ENCODE measurements at places on chromosomes 11 and 22. TPM values are rescaled to one million over a fixed set of nuclear protein-coding genes. Genes with fewer than 3 reads are reported as not detected.

DNA sequence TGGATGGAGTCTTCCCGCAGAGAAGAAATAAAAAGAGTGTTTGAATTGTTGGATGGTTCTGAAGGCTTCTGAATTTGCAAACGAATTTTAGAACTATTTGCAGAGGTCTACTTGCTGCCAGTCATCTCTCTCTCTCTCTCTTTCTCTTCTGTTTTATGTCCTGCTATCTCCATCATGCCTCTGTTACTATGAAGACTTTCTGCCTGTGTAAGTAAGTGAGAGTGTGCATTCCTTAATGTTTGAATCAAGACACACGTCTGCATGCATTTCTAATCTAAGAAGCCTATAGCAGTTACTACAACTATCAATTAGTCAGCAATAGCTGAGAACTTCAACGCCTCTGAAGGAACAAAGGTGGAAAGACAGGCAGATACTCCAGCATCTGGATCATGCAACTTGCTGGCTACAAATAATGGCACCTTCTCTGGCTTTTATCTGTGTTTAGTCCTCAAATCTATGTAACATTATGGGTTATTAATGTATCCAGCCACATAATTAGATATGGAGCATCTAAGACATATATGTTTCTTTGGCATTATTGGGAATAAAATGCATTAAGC is 191.5 kb upstream of the BLID start:
- H3K36me3 ChIP-seq = no peaks in the 10 kb centered on the region
- H3K27ac ChIP-seq = no peak overlapping the region
- no peak for DNase-seq
- H3K4me1 ChIP-seq = no peaks in the 10 kb centered on the region
- H3K4me3 ChIP-seq = no peak overlapping the region

DNA sequence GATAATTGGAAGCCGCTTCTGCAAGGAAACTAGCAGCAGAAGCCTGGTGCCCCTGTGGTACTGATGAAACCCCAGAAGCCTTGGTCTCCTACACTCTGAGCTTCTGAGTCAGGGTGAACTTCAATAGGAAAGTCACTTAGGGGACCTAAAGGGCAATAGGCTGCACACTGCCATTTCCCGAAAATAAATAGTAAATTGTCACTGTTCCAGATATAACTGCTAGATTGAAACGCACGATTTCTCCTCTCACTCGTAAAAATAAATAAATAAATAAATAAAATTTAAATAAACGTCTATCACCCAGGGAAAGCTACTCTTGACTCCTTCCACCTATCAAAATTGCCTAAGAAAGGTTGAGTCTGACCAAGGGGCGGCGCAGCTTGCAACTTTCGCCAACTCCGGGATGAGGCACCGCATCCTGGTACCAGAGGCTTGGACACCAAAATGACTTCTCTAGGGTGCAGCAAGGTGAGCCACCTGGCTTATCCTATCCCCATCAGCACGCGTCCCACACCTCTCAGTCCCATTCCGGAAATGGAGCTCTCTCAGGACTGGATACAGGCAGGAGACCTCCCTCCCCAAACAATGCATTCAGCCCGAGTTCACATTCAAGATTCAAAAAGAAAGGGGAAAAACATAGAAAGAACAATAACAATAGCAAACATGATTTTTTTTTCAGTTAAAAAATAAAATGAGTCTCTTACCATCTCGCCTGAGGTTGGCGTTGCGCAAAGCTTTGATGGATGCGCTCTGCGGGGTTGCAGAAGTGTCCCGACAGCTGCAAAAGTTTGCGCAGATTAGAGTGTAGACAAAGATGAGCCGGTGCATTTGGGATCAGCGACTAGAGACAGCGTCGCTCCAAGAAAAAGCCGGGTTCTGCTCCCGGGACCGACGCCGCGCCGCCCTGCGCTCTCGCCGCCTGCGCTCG is 583 bp downstream of the PDGFD start:
- H3K36me3 ChIP-seq = no peaks in the 10 kb centered on the region
- H3K4me1 ChIP-seq = peaks cover 12% of the 10 kb centered on the region
- no peak overlapping the region for H3K27ac ChIP-seq
- H3K27me3 ChIP-seq = no peaks in the 10 kb centered on the region
- no peak for DNase-seq

DNA sequence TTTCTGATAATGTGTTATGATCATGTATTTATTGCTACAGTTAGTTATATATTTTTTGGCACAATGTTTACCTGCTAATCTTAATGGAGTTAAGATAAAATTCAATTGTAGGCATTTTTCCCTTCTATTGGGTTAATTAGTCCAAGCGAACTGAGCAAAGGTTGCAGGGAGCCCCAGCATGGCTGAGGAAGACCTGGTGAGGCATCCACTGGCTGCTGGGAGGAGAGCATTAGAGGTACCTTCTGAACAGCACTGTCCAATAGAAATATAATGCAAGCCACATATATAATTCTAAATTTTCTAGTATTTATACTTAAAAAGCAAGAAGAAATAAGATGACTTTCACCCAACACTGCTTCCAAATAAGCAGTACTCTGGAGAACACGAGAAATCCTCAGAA is 689 bp upstream of the TMEM126A start:
- no peaks in the 10 kb centered on the region for H3K27me3 ChIP-seq
- H3K4me1 ChIP-seq = no peaks in the 10 kb centered on the region
- peak overlapping the region; percentile 74 for H3K4me3 ChIP-seq
- DNase-seq = no peak
- peak overlapping the region; percentile 83 for H3K27ac ChIP-seq
- no peaks in the 10 kb centered on the region for H3K36me3 ChIP-seq

- H3K27me3 ChIP-seq = no peaks in the 10 kb centered on the region
- no peaks in the 10 kb centered on the region for H3K4me1 ChIP-seq
- H3K36me3 ChIP-seq = no peaks in the 10 kb centered on the region
- no peak overlapping the region for H3K27ac ChIP-seq
- no peak overlapping the region for H3K4me3 ChIP-seq
- no peak for DNase-seq
Observed at GRCh38 chr11:116328391-116328790, 444.4 kb downstream of the BUD13 start.

DNA sequence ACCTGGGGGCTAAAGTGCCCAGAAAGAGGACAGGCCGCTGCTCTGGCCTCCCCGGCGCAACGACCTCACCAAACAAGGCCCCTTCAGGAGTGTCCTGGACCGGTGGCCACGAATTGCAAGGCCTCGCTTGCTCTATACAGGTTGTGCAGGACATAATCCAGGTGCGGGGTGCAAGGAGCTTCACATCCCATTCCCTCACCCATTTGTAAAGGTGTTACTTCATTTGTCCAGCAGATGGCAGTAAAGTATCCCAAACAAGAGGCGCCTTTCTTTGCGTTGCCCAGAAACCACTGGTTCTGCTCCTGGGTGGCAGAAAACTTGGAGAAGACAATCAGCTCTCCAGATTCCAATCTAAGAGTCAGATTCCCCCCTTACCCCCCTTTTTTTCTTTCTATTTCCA is 35.9 kb upstream of the PRDM11 start:
- H3K4me3 ChIP-seq = no peak overlapping the region
- no peak overlapping the region for H3K27ac ChIP-seq
- no peak for DNase-seq

DNA sequence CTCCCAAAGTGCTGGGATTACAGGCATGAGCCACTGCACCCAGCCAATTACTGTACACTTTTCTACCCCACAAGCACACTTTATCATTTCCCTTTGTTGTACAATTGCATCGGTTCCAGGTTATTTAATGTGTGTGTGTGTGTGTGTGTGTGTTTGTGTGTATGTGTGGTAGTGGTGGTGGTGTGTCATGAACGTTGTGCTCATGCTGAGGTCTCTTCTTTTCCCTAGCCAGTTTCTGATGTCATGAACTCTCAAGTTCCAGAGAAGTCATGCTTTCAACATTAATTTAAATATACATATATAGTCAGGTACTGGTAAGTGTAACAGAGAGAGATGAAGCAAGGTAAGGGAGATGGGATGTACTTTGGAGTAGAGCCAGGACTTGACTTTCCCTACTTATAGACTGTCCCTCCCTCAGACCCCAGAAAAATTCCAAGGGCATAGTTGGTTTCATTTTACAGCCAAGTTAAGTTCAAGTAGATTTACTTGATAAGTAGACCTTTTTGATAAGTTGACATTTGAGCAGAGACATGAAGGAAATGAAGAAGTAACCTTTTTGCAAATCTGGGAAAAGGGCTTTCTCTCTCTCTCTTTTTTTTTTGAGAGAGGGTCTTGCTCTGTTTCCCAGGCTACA is 42.7 kb downstream of the WEE1 start:
- H3K36me3 ChIP-seq = no peaks in the 10 kb centered on the region
- H3K27me3 ChIP-seq = no peaks in the 10 kb centered on the region
- peaks cover 10% of the 10 kb centered on the region for H3K4me1 ChIP-seq

GRCh38 chr22:38911434-38911833 is 39.4 kb upstream of the CBX6 start:
- no peak overlapping the region for H3K27ac ChIP-seq
- H3K36me3 ChIP-seq = no peaks in the 10 kb centered on the region
- no peak overlapping the region for H3K4me3 ChIP-seq
- DNase-seq = no peak

DNA sequence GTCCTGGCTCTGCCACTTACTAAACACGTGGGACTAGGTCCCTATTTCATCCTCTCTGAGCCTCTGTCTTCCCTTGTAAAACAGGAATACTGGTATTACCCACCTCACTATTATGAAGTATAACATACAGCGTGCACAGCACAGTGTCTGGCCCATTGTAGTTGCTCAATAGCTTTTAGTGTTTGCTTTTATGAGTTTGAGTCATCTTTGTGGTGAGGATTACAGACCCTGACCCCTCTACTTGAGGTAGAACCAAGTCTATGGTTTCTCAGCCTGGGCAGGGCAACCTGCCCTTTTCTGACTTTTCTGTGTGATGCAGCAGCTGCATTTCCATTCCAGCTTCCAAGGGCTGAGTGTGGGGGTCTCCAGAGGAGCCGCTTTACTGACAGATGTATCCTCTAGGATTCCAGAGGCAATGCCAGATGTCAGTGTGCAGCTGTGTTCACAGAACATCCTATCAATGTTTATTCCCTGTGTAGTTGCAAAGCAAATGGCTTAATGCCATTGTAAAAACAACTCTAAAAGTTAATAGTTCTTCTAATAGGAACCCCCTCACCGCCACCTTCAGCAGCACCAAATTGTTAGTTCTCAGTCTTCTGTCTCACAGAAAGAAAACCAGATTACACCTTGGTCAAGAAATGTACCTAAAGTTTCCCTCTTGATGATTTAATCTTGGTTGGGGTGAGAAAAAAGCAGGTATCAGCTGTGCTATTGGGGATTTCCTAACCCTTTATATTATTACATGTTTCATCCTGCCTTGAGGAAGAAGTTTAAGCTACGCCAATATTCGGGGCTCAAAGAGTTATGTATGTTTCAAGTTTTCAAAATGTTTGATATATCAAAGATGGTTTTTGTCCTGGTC is 16.8 kb downstream of the PRR5L start:
- H3K4me3 ChIP-seq = no peak overlapping the region
- DNase-seq = no peak
- H3K27me3 ChIP-seq = no peaks in the 10 kb centered on the region
- H3K36me3 ChIP-seq = no peaks in the 10 kb centered on the region
- H3K27ac ChIP-seq = no peak overlapping the region

DNA sequence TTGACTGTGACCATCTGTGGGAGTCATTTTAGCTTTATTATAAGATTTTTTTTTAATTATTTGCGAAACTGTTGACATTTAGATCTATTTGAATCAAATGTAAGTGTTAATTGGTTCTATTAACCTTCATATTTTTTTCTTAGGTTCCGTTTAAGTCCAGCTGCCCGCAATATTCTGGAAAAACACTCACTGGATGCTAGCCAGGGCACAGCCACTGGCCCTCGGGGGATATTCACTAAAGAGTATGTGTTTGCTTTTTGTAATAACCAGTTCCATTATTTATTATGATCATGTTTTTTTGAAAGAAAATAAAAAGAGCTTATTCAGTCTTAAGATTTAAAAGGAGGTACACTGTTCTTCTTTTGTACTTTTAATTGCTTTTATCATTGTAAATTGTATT is 43.9 kb downstream of the PDHX start:
- no peaks in the 10 kb centered on the region for H3K36me3 ChIP-seq
- no peak for DNase-seq
- H3K4me3 ChIP-seq = no peak overlapping the region
- H3K27ac ChIP-seq = no peak overlapping the region
- no peaks in the 10 kb centered on the region for H3K4me1 ChIP-seq
- H3K27me3 ChIP-seq = no peaks in the 10 kb centered on the region

- H3K27me3 ChIP-seq = no peaks in the 10 kb centered on the region
- DNase-seq = no peak
- no peaks in the 10 kb centered on the region for H3K36me3 ChIP-seq
- H3K4me3 ChIP-seq = no peak overlapping the region
- no peak overlapping the region for H3K27ac ChIP-seq
Observed at GRCh38 chr11:61048368-61049062, 53.8 kb upstream of the CD5 start.

GRCh38 chr11:84685976-84686375 is 941.2 kb downstream of the DLG2 start:
- no peaks in the 10 kb centered on the region for H3K27me3 ChIP-seq
- no peak for DNase-seq
- no peaks in the 10 kb centered on the region for H3K36me3 ChIP-seq
- no peak overlapping the region for H3K4me3 ChIP-seq
- no peak overlapping the region for H3K27ac ChIP-seq

- no peaks in the 10 kb centered on the region for H3K4me1 ChIP-seq
- no peaks in the 10 kb centered on the region for H3K36me3 ChIP-seq
- no peak overlapping the region for H3K27ac ChIP-seq
- H3K4me3 ChIP-seq = no peak overlapping the region
- no peak for DNase-seq
- H3K27me3 ChIP-seq = no peaks in the 10 kb centered on the region
Observed at GRCh38 chr11:98185245-98185644, 835.5 kb upstream of the CNTN5 start.

- no peak overlapping the region for H3K27ac ChIP-seq
- no peak overlapping the region for H3K4me3 ChIP-seq
- DNase-seq = no peak
- peaks cover under 1% of the 10 kb centered on the region for H3K4me1 ChIP-seq
- no peaks in the 10 kb centered on the region for H3K36me3 ChIP-seq
Observed at GRCh38 chr11:108597736-108598355, 4.3 kb upstream of the EXPH5 start.

GRCh38 chr11:44788536-44789261 is 61.9 kb downstream of the TSPAN18 start:
- no peak for DNase-seq
- no peak overlapping the region for H3K4me3 ChIP-seq
- no peaks in the 10 kb centered on the region for H3K36me3 ChIP-seq
- H3K27me3 ChIP-seq = no peaks in the 10 kb centered on the region
- no peak overlapping the region for H3K27ac ChIP-seq
- no peaks in the 10 kb centered on the region for H3K4me1 ChIP-seq

DNA sequence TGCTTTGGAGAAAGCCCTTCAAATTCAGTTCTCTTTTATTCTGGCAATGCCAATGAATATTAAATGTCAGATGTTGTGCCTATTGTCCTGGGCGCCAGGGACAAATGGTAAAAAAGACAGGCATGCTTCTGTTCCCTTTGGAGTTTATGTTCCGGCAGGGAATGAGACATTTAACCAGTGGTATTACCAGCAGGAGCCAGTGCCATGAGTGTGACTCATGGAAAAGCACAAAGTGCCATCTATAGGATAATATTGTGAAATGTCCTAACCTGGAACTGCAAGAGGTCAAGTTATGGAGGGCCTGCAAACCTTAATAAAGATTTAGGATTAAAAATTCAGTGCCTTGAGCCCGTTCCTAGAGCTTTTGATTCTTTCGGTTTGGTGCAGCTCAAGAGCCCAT is 39.5 kb downstream of the REXO2 start:
- H3K4me1 ChIP-seq = no peaks in the 10 kb centered on the region
- DNase-seq = no peak
- no peak overlapping the region for H3K27ac ChIP-seq
- H3K4me3 ChIP-seq = no peak overlapping the region
- no peaks in the 10 kb centered on the region for H3K36me3 ChIP-seq
- no peaks in the 10 kb centered on the region for H3K27me3 ChIP-seq

PATE2 gene
- total RNA-seq = not detected

KIAA1671 gene
- total RNA-seq = 149 TPM

LRRC55 gene
- total RNA-seq = not detected

PICK1 gene
- 49.5 TPM for total RNA-seq

Measured in Peyer's patch (tissue), 4 donors.